ENCODE measurements at places on chromosomes 1 and 21.

DNA sequence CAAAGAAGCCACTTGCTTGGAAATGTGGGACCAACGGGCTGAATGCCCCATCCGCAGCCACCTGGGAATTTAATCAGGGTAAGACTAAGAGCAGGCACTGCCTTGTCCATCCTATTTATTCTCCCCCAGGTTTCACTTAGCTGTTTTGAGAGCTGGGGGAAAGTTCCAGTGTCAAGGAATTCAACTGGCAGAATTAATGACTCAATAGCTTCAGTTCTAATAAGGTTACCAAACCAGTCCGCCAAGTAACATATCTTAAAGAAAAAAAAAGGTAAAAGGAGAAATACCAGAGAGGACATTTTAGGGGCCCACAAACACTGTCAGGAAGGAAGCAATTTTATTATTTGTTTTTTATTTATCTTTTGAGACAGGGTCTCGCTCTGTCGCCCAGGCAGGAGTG is 157.6 kb upstream of the SOD1 start:
- no peak for DNase-seq

GRCh38 chr1:31423418-31423947 is 10.5 kb downstream of the SERINC2 start:
- DNase-seq, result no peak

- DNase-seq, result no peak
These were observed 43.8 kb downstream of the DDAH1 start for GRCh38 chr1:85421179-85421578.

GRCh38 chr1:10530281-10530740 is 55.6 kb downstream of the PEX14 start:
- DNase-seq, result no peak

DNA sequence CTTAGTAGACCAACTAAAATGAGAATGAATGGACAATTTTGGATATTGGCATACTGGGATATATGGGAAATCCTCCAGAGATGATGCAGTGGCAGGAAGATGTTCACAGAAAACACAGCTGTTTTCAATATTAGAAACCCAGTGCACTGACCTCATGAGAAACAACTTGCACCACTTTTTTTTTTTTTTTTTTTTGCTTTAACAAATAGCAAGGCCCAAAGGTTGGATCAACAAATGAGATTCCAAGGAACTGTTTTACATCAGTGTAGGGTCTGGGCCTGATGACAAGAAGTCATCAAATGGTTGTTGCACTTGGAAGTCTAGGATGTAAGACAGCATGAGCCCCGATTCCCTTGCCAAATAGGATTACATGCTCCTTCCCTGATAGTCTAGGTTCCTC is 110.7 kb downstream of the SLC25A24 start:
- DNase-seq, result no peak

DNA sequence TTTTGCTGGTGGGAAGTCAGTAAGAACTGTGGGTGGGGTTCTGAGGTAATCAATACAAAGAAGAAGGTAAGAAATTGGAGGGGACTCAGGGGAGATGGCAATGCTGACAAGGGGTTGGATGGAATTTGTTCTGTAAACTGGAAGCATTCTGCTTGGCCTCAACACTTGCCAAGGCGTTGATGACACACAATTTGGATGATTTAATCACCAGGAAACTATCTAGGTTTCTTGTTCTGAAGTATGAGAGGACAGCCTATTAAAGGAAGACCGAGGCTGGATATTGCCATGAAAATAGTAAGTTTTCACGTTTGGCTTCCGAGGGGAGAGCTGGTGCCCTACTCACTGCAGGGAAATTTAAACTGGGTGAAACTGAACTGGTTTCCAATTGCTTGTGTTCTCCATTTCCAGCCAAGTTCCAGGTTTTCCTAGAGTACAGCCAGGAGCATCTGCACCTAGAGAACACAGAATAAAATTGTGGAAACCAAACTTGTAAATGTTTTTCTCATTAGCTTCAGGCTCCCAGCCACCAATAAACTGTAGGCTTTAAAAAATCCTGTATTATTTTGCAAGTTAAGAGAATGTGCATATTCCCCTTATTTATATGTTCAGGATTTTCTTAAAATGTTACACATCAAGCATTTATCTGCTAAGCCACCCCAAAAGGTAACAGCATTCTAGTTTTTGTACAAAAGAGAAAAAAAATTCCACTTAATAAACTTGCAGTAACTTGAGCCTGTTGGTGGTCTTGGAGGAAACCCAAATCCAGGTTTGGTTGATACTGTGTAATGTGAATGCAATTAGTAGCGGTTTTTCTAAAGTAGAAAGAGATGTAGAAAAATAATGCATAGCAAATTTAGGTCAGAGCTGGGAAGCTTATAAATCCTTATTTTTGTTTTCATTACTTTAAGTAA is 53.8 kb downstream of the ROR1 start:
- no peak for DNase-seq

- DNase-seq, result no peak
These were observed 976.1 kb downstream of the LTN1 start for GRCh38 chr21:28016571-28016970.

DNA sequence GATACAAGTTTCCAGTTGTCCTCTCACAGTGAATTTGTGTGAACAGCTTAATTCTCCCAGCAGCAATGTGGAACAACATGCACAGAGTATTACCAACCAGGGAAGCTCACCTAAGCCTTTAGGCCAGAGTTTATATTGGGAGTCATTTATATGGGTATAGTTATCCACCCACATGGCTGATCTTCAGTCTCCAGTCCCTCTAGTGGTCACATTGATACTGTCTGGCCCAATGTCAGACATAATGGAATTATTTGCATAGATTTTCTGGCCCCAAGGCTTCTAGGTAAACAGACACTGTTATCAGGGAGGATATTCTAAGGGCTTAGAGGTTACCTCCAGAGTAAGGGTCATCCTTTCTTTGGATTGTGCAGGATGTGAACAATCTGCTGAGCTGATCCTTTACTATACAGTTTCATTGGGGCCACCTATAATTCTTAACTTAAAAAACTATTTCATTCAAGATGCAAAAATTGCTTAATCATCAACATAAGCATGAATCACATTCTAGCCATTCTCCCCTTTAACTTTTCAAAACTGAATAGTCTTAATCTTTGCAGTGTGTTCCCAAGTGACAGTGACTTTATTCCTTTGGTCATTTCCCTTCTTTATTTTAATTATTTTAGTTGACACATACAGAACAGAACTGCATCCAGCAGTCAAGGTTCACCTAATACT is 210.9 kb downstream of the LTN1 start:
- DNase-seq, result no peak

DNA sequence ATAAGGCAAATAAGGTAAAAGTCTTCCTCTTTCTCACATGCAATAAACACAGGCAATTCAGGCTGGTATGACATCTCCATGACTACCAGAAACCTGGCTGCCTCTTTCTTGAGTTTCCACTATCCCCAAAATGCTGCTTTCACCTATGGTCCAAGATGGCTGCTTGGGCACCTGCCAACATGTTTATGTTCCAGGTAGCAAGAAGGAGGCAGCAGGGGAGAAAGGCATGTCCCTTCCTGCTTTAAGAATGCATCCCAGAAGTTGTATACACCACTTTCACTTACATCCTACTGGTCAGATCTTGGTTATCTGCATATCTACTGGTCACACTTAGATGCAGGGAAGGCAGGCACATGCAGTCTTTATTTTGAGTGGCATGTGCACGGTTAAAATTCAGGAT is 19.4 kb upstream of the ACOT11 start:
- DNase-seq, result no peak
